ENCODE measurements at places on chromosomes 6 and 20.

DNA sequence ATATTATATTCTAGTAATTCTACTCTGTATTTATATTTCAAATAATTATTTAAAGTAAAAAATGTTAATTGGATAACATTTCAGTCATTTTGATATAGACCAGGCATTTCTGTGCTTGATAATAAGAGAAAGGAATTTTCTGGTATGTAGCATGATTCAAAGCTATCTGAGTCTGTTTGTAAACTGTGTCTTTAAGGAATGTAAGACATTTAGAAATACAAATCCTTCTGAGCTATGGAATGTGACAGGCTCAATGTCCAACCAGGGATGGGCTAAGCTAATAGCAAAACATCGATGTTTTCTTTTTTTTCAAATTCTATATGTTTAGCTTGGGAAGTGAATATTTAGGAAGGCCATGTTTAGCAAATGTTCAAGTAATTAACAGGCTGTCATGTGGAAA lies 41.5 kb upstream of the FAM83B start:
- no peak for DNase-seq

GRCh38 chr6:69128411-69128810 lies 493.3 kb downstream of the ADGRB3 start:
- no peak for DNase-seq

- no peak for DNase-seq
Observed at GRCh38 chr6:29925727-29926412, 16.5 kb upstream of the HLA-A start.

GRCh38 chr20:22584522-22584921 lies at the start of gene FOXA2:
Gene FOXA2, minus strand, starts transcription at chr20:22584572. Its CDS starts 294 bp downstream, at chr20:22584278.
- DNase-seq: no peak

- no peak for DNase-seq
Observed at GRCh38 chr6:105151644-105152043, 28.2 kb downstream of the POPDC3 start.

- DNase-seq: no peak
Observed at GRCh38 chr6:166448432-166448831, 65.7 kb upstream of the MPC1 start.

GRCh38 chr6:2072453-2072852 lies 173.0 kb downstream of the GMDS start:
- DNase-seq: no peak

GRCh38 chr6:149134511-149134933 lies 183.0 kb upstream of the TAB2 start:
- no peak for DNase-seq

All from stimulated activated CD4-positive, alpha-beta T cell treated with anti-CD3 and anti-CD28 coated beads, Interleukin-12 subunit alpha, Interleukin-12 subunit beta, amount 100 ng/mL, for 24 hours (primary cell).